ENCODE measurements at places on chromosomes 13 and 19. TPM values are rescaled to one million over a fixed set of nuclear protein-coding genes. Genes with fewer than 3 reads are reported as not detected.

GRCh38 chr13:70792121-70792520 lies 683.9 kb upstream of the KLHL1 start:
- H3K4me3 ChIP-seq = no peak overlapping the region
- H3K4me1 ChIP-seq = no peaks in the 10 kb centered on the region
- no peaks in the 10 kb centered on the region for H3K27me3 ChIP-seq

DNA sequence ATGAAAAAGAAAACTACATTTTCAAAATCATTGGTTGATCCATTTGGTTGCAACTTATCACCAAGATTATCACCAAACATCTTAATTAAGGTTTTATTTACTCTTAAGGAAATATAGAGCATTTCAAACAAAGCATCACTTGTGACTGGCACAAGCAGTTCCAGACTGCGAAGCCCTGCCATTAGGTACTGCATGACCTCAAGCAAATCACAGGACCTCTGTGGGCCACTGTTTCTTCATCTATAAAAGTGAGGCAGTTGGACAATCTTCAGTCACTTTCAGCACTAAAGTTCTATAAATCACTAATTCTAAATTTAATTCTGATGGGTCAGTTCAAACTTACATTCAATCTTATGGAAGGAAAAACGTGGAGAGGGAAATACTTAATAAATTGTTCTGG lies 2.0 kb downstream of the ELF1 start:
- no peak overlapping the region for H3K4me3 ChIP-seq
- H3K27me3 ChIP-seq = no peaks in the 10 kb centered on the region
- no peaks in the 10 kb centered on the region for H3K36me3 ChIP-seq
- no peak for DNase-seq
- no peak overlapping the region for H3K27ac ChIP-seq

DNA sequence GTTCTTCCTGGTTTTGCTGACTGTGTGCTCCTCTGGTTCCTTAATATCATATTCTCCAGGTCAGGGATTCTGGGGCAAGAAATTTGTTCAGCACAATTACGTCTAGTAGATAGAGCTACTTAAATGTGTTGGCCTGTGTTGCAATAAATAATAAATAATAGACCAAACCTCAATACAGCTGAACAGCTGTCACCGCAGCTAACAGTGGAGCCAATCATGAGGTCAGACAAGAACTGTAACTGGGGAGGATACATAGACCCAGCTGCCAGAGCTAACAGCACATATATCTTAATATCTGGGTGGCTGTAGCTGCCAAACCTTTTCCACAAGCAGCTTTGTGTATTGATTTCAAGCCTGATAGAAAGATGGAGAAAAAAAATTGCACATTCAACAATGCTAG lies 1596.3 kb upstream of the PCDH20 start:
- H3K36me3 ChIP-seq = no peaks in the 10 kb centered on the region
- H3K27me3 ChIP-seq = no peaks in the 10 kb centered on the region
- H3K4me3 ChIP-seq = no peak overlapping the region
- peak; percentile 73 for DNase-seq

LHFPL6 gene
- 115 TPM for total RNA-seq

MRPL54 gene
- 64.1 TPM for total RNA-seq

All from lung (tissue), 17 donors.